ENCODE measurements at places on chromosomes 3 and 15.

- DNase-seq: no peak
Measured at GRCh38 chr3:126373146-126373613, 16.0 kb upstream of the KLF15 start.

DNA sequence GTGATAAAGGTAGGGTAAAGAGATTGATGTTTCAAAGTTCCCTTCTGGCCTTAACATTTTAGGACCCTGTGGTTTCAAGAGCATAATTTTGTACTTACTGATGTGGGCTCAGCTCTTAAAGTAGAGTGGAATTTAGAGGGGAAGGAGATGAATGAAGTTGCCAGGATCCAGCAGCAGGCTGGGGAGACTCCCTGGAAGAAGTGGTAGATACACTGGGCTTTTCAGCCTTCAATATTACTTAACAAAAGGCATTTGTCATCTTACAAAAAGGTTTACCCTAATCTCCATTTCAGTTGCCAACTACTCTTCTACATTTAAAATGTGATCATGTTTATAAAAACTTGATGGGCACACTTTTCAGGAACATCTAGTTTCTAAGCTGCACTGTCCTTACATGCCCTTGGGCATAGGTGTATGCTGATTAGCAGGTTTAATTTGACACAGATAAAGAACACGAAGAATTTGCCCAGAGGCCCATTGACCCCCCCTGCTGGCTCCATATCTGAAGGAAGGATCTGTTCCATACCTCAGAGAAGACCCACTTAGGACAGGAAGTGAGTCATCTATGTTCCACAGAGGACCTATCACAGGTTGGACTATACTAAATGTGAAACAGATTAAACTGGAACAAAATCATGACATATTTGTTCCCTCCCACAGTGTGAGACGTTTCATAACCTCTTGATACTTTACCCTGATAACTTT is 93.0 kb upstream of the LPP start:
- peak; percentile 46 for DNase-seq

- DNase-seq: no peak
Measured at GRCh38 chr3:179853176-179853575, 183.6 kb downstream of the PEX5L start.

- no peak for DNase-seq
Measured at GRCh38 chr15:47301481-47301880, 415.8 kb upstream of the SEMA6D start.

GRCh38 chr3:31029706-31030105 is 135.2 kb upstream of the GADL1 start:
- no peak for DNase-seq

DNA sequence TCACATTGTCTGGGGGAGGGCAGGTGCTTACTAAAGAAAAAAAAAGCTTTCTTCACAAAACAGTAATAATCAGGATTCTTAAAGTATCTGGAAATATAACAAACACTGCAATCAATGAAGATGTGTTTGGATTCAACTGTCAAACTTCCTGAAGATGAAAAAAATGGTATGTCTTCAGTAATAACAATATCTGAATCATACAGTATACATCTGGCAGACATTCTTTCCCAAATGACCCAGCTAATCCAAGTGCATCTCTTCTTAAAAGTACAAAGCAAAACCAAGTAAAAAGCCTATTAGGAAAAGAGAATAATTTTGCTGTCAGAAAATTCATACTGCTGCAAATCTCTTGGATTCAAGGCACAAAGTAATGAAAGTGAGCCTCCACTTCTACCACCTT is 145.0 kb upstream of the MCTP2 start:
- DNase-seq: no peak

DNA sequence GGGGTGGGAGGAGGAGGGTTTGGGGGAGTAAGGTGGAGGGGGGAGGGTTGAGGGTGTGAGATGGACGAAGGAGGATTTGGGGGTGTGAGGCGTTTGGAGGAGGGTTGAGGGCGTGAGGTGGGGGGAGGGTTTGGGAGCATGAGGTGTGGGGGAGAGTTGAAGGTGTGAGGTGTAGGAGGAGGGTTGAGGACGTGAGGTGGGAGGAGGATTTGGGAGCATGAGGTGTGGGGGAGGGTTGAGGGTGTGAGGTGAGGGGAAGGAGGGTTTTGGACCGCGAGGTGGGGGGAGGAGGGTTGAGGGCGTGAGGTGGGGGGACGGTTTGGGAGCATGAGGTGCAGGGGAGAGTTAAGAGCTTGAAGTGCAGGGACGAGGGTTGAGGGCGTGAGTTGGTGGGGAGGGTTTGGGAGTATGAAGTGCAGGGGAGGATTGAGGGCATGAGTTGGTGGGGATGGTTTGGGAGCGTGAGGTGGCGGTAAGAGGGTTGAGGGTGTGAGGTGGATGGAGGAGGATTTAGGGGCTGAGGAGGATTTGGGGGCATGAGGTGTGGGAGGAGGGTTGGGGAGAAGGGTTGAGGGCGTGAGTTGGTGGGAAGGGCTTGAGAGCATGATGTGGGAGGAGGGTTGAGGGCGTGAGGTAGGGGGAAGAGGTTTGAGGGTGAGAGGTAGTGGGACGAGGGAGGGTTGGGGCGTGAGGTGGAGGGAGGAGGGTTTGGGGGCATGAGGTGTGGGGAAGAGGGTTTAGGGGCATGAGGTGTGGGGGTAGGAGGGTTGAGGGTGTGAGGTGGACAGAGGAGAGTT is 1.2 kb downstream of the MLF1 start:
- no peak for DNase-seq

DNA sequence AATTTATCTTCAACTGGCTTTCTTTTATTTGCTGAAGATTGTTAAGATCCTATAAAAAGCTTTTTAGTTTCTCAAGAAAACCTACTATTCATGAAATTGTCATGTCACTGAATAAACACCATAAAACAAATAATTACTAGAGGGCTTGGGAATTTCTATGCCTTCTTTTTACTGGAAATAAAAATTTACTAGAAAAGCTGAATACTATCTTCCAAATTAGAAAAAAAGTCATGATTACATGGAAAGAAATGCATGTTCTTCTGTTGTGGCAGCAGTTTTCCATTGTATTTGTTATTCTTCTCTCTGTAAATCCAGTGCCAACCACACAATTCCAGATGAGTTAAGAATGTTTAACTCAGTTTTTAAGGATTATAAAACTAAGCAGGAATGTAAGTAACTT is 153.8 kb downstream of the RAP2B start:
- no peak for DNase-seq

DNA sequence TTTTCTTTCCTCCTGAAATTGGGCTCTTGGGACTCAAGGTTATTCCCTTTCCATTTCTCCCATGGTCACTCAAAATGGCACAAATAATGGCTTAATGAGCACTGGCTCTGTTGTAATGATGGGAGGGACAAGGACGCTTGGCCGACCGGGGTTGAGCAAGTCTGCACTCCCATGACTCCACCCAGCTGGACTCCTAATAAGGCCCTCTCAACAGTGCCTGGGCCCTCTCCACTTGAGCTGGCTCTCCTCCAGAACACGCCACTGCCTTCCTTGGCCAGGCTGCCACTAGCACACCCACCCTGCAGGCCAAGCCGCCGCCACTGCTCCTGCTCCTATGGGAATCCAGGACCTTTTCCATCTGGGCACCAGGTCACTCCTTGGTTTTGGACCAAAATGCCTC is 42.3 kb downstream of the ADCY5 start:
- DNase-seq: no peak

DNA sequence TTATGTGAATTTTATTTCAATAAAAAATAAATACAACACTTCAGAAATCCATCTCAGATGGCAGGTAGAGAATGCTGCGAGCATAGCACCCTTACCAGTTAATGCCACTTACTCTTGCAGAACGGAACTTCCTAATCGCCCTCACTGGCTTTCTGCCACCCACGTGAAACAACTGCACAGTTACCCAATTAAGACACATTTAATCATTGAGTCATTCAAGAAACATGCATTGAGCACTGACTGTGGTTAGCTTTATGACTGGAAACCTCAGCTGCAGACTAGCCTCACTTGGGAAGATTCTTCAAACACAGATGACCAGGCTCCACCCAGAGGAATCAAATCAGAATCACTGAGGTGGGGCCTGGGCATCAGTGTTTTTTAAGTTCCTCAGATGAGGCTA is 5.6 kb upstream of the MFGE8 start:
- no peak for DNase-seq

DNA sequence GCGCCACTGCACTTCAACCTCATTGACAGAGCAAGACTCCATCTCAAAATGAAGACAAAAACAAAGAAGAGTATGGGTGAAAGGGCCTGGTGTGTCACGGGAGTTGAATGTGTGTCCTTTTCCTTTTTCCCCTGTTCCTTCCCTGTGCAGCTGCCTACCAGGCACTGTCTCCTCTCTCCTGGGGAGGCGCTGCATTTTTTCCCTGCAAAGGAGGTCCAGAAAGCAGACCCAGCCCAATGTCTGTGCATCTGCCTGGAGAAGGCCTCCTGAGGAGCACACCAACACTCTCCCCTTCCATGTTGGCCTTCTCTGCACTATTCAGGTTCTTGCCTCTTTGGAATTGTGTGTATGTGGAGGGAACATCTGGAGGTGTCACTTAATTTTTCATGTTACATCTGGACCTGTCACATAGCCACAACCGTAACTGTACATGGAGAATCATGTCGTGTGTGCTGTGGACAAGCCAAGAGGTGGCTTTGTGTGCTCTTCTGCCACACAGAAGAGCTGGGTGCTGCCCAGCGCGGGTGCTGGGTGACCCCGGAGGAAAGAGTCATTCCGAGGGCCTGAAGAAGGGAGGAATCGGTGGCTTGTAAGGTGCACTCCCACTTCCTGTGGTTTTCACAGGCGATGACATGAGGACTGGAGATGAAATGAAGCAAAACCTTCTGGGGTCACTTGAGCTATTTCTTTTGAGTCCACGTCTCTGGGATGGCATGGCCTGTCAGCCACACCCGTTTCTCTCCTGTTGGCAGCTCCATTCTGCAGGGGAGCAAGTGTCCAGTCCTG is 46.5 kb upstream of the CGNL1 start:
- no peak for DNase-seq

DNA sequence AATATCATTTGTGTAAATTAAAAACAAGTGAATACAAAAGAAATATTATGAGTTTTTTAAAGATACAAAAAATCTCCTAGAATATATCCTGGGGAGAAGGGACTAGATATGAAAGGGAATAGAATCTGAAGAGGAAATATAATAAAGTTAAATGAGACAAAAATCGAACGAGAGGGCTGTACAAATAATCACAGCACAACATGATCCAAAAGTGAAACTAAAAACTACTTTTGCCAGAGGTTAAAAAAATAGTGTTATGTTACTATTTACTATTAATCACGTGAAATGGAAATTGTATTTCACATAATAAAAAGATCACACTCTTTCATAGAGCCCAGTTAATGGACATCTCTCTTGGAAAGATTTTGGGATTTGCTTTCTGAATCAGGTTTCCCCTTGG is 28.6 kb downstream of the CGGBP1 start:
- no peak for DNase-seq

DNA sequence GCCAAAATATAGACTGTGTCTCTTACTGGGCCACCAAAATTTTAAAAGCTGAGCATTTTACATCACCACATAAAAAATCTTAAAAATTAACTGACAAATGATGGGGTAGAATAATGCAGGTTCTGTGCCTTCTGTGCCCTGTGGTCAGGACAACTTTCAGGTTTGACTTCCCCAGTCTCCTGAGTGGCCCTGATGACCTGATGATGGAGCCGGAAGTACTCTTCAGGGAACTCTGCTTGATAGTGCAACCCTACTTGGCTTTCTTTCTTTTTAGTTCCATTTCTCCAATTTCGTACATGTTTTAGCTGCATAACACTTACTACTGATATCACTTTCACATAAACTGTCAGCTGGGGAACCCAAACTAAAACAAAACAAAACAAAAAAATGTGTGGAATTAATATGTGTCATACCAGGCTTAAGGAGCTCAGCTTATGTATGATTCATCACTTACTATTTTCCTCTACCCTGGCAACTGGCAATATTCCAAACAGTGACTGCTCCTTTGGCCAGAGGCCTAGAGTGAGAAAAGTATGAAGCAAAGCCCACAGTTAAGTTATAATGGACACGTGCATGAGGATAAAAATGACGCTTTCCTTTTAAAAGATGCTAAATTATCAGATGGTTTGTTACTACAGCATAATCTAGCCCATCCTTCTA is 194.3 kb downstream of the BCHE start:
- DNase-seq: no peak

DNA sequence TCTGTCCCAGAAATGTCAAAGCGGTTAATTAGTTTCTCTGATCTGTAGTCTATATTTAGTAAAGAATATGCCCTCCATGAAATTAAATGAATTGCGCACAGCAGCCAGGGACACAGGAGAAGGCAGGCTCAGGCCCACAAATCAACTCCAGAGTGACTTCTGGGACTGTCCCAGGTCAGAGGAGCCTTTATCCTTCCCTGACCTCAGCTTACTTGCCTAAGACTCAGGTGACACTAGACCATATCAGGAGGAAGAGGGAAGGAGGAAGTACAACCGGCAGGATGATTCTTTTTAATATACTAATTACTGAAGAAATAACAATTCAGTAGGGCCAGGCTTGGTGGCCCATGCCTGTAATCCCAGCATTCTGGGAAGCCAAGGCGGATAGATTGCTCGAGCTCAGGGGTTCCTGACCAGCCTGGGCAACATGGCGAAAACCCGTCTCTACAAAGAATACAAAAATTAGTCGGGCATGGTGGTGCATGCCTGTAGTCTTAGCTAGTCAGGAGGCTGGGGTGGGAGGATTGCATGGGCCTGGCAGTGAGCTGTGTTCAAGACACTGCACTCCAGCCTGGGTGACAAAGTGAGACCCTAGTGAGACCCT is 1.8 kb upstream of the GPR15 start:
- no peak for DNase-seq

GRCh38 chr3:42535981-42536784 is 33.7 kb downstream of the VIPR1 start:
- peak; percentile 11 for DNase-seq

DNA sequence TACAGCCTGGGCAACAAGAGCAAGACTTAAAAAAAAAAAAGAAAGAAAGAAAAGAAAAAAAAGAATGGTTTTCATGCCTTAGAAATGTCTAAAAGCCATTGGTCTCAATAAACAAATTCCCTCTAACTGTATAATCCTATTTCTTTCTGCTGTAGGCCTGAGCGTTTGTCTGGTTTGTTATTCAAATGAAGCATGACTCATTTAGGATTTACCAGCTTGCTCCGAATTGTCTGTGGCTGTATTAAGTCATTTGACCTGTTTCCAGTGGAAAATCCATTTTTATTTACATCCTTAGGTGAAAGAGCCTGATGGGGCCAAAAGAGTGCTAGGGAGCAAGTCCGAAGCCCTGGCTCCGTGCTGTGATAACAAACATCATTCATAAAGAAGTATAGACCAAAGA is 73.8 kb downstream of the BDH1 start:
- no peak for DNase-seq

All from stimulated activated CD8-positive, alpha-beta memory T cell treated with anti-CD3 and anti-CD28 coated beads, Interleukin-4, amount 100 ng/mL, for 24 hours (primary cell).